ENCODE measurements at places on chromosomes 7 and 10.

DNA sequence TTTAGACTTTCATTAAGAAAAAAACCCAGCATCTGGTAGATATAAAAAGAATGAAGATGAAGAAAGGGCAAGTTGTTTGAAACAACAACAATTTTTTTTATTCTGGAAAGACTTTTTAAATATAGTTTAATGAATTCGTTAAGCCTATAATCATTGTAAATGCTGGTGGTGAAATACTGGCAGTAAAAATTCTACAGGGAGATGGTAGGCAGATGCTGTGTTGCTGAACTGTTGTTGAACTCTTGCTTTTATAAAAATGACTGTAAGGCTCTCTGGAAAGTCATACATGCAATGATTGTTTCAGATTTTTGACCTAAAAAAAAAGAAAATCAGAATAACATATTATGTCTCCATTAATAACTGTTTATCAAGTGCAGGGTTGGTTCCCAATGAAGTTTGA is 39.0 kb downstream of the SCIN start:
- no peak for DNase-seq

DNA sequence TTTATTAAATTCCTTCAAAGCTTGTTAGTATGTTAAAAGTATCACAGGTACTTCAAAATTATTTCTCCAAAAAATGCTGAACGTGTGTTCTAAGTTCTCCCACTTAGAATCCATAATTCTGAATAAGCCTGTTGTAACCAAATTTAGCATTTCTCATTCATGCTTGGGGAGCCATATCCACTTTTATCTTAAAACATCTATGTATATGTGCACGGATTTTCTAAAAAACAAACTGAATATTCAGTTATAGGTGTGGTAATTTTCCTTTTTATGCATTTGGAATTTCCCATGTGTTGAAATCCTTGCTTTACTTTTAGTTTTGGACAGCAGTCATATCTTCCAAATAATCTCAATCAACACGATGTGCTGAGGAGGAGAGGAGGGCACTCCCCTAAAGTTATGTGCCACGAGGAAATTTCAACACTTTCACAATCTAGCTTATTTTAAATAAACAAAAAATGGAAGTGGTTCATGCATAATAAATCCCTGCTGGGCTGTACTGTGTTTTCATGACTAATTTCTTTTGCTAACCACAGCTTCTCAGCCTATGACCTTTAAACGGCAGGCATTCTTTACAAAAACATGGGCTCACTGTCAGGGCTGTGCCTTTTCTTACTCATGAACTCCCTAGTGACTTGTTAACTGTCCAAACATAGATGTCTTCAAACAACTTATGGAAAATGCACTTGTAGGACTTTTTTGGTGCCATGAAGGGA is 380.3 kb upstream of the SEMA3C start:
- DNase-seq, result no peak

DNA sequence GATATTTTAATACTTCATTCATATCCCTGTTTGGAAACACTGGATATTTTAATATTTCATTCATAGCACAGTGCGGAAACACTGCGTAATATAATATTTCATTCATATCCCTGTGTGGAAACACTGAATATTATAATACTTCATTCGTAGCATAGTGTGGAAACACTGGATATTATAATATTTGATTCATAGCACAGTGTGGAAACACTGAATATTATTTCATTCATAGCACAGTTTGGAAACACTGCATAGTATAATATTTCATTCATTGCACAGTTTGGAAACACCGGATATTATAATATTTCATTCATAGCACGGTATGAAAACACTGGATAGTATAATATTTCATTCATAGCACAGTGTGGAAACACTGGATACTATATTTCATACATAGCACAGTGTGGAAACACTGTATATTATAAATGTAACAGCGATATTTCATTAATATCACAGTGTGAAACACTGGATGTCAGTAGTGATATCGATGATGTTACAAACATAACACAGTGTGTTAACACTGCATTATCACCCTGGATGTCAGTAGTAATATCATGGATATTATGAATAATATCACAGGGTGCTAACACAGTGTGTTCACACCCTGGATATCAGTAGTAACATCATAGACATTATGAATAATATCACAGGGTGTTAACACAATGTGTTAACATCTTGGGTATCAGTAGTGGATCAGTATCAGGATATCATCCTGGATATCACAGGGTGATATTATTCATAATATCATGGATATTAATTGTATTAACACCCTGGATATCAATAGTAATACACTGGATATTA is 2.9 kb upstream of the TMEM225B start:
- no peak for DNase-seq

DNA sequence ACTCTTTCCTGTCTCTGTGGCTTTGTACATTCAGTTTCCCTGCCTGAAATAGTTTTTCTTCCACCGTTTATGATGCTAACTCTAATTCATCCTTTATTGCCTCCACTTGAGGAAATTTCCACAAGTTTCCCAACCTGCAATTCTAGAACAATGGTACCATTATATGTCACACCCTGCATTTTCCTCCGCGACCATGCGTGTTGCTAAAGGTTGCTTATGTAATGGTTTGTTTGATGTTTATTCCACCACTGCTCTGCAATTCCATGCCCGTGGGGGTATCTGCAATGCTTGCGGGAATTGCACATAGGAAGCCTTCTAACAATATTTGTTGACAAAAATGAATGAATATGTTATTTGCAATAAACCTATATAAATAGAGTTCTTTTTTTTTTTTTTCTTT is 69.5 kb upstream of the ST8SIA6 start:
- no peak for DNase-seq

GRCh38 chr10:11529276-11529903 is 82.1 kb downstream of the USP6NL start:
- DNase-seq, result no peak

- DNase-seq, result no peak
These were observed 265.4 kb downstream of the ZWINT start for GRCh38 chr10:56095506-56096225.

GRCh38 chr10:61901829-61902444 is 438 bp downstream of the ARID5B start:
- DNase-seq, result no peak

GRCh38 chr10:102819054-102819453 is 18.2 kb downstream of the CYP17A1 start:
- no peak for DNase-seq

GRCh38 chr7:113131367-113131766 is 13.0 kb upstream of the SMIM30 start:
- DNase-seq, result no peak

GRCh38 chr10:72800000-72800740 is 93.4 kb upstream of the OIT3 start:
- no peak for DNase-seq

GRCh38 chr7:107078517-107078966 is 34.0 kb downstream of the PRKAR2B start:
- DNase-seq, result no peak

GRCh38 chr10:74977913-74978847 is 133.3 kb upstream of the SAMD8 start:
- DNase-seq, result no peak

DNA sequence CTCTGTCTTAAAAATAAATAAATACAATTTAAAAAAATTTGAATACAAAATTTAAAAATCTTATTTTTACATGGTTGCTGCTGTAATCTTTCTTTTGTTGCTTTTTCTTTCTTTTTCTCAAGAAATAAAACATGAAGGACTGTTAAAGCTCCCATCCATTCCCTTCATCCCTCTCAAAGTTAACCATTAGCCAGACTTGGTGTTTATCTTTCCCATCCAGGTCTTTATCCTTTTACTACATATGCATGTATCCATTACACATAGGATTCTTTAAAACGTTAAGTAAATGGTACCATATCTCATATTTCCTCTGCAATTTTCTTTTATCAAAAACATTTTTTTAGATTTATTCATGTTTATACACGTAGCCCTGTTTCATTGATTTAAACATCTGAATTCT is 70.1 kb downstream of the CREB3L2 start:
- no peak for DNase-seq

DNA sequence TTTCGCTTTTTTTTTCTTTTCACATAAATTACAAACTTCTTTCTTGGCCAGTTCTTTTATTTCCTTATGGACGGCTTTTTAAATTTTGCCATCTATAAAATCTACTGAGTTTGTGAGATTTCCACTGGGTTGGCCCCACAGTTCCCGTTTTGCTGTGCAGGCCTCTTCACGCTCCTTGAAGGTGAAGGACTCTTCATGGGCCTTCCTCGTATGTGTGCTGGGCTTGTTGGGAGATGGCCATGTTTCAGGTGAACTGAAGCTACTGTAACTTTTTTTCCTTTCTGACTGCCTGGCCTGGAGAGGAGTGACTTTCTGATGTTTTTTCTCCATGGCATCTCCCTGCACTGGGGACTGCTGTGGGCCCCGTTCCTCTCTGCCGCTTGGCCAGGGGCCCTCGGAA is 262.4 kb downstream of the COBL start:
- no peak for DNase-seq

DNA sequence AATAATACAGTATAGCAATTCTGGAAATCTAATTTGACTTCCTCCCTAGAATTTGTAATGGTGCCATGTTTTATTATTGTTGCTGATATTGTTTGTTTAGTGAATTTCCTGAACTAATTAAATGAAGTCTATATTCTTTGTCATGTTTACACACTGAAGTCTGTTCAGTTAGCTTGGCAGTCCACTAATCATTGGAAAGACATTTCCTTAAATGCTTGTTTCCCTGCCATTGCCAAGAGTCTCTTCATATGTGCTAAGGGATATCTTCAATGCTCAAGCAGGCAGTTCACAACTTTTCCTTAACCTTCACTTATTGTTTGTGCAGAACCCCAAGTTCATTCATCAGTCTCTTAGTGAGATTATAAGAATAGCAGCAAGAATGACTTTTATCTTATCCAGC is 755.3 kb downstream of the INHBA start:
- no peak for DNase-seq

- no peak for DNase-seq
These were observed 13.2 kb downstream of the HDAC9 start for GRCh38 chr7:18508443-18509427.

DNA sequence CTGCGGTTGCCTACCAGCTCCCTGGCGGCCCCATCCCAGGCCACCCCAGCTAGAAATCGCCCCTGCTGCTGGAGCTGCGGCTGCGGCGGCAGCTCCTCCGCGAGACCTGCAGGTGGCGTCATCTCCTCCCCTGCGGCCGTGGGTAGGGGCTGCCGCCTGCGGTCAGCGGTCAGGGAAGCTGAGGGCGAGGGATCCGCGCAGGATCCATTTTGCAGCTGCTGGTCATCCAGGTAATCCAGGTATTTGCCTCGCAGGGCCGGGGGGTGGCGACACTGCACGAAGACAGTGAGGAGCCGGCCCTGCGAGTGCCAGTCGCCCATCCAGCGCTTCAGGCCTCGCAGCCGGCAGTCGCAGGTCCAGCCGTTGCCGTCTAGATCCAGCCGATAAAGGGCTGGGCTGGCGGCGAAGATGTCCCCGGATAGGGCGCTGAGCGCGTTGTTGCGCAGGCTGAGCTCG is 1.5 kb downstream of the TRIL start:
- no peak for DNase-seq

GRCh38 chr10:30788307-30788706 is 158.8 kb upstream of the LYZL2 start:
- DNase-seq, result no peak

DNA sequence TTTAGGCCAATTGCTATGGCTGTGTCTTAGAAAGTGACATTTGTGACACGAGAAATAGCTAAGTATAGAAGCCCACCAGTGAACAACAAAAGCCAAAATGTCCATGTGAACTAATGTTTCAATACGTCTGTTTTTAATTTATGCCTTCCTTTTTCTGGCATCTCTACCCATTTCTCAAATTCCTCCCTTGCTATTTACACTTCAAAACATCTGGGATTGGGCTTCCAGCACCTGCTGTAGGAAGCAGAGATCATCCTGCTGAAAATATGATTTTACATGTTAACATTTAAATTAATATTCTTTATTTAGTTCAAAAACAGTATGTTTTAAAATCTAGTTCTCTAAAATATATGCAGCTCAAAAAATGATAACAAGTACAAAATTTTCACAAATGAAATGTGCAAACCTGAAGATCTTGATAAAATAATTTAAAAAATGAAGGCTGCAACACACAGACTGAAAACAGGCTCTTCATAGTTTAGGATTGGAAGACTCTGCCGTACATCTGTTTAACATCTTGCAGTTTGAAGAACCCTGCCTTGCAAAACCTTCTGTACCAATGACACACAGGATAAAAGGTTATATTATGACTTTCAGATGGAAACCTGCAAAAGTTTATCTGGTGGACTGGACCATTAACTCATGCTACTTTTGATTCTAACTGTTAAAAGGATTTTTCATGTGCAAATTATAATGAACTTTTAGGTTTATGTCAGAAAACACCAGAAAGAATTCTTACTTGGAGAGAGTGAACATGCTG is 408.4 kb downstream of the SUGCT start:
- no peak for DNase-seq

DNA sequence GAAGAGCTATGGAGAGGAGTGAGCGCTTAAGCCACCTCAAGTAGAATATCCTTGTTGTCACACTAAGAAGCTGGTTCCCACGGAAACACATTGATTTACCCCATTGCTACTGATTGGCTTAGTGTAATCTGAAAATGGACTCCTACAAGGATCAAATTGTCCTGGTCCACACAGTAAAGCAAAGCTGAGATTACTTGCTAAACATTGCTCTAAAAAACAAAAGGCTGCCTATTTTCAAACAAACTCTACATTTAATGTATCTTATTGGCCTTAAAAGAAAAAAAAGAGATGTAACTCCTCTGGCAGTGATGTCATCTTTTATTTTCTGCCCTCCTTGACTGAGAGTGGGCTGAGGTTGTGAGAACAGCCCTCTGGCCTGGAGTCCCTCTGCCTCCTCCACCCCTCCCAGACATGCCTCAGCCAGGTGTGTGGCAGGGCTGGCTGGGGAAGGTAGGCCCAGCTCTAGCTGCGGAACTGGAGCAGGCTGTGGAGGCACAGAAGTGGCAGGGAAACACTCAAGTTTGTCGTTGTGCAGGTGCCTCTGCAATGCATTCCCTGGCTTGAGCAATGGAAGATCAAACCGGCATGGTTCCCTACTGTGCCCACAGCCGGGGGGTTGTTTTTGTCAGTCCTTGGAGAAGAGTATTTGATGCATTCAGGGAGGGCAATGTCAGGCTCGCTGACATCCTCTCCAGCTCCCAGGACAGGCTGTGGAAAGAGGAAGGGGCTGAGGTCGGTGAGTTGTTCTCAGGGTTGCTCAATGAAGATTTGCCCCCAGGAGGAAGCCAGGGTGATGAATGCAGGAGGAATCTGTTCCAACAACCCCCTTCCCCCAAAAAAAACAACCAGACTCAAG is 9.1 kb downstream of the KLF6 start:
- DNase-seq, result no peak

DNA sequence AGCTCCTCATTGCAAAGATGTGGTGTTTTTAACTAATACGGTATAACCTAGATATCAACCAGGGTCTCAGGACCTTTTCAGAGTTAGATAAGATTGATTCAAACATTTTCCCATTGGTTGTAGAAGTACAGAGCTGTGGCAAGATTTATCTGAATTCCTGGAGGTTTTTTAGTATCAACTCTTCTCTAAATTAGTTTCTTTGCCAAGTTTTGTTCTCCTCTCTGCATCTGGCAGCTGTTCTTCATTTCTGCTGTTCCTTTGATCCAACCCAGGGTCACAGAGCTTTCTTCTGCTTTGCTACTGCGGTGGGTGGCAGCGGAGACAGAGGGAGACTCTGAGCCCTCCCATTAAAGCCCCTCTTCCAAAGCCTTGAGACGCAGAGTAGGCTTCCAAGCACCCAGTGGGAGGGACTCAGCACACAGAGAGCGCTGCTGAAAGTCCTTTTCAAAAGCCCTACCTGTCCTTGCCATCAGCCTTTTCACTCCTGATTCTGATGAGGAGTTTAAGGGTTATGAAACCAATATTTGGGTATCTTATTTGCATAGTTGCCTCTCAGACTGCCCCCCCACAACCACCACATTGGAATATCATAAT is 146.3 kb upstream of the EEPD1 start:
- no peak for DNase-seq

Measured in stimulated activated CD8-positive, alpha-beta memory T cell treated with anti-CD3 and anti-CD28 coated beads, Interleukin-15, amount 100 ng/mL, for 24 hours (primary cell).